DMS79 (cell line): ENCODE measurements at places on chromosomes 5 and 9.

GRCh38 chr9:104896131-104896530 lies 31.8 kb downstream of the ABCA1 start:
- no peak for DNase-seq

GRCh38 chr9:9961487-9961886 lies 651.3 kb downstream of the PTPRD start:
- no peak for DNase-seq

DNA sequence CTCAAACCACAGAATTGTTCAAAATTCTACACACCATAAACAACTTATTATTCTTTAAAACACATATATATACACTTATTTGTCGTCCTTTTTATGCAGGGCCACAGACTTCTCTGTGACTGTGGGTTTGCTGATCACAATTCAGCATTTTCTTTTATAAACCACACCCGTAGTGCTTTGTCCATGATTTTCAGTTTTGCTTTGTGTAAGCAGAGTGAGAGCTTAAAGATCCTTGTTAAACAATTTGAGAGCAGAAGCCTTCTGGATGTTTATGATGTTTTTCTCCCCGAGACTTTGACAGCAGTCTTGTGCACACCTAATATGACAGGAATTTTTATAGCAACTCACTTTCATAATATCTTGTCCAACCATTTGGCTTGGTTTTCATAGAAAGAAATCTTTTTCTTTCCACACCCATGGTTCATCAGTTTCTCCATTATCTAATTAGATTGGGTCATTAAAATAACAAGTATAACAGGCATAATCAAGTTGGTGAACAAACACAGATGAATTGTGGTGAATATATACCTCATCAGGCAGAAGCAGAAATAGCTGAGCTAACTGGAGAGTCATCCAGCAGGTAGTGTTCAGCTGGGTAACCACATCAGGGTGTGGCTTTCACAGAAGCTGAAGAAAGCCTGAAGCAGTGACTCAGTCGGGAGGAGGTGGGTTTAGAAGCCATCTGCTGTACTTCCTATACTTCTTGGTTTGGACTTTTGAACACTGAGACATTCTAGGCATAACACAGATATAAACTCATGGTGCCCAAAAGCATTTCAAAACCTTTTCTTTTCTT lies 232.8 kb downstream of the DOCK8 start:
- no peak for DNase-seq

DNA sequence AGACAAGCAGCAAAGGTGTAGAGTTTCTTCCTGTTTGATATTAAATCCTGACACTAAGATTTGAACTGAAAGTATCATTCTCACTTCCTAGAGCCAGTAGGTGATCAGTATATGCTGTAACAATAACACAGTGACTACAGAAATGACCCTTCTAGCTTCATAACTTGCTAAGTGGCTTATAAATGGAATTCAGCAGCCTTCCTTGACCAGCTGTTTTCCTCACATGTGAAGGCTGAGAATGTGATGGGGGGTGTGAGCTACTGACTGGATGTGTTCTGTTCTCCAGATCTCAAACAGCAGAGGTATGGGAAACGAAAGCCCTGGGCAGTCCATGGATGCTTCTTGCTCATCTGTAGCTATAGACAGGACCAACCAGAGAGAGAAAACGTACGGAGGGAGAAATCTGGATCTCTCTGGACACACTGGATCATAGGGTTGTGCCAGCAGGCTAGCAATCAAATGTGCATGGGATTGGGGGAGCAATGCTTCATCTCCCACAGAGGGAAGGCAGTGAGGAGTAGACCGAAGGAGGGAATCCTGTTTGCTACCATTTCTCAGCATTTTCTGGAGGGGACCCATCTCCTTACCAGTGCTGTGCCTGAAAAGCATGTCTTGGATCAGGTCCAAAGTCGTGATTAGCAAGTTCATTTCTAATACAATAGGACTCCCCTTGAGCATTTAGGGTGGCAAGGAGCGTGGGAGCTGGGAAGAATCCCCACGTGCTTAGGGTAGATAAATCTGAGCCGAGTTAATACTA lies 39.4 kb downstream of the TNFAIP8 start:
- DNase-seq, result no peak

GRCh38 chr5:81778642-81779041 lies 27.7 kb upstream of the SSBP2 start:
- DNase-seq, result no peak

GRCh38 chr5:58456026-58456425 lies 3.9 kb downstream of the PLK2 start:
- DNase-seq, result no peak

- DNase-seq, result no peak
These were observed 293.0 kb downstream of the ZNF608 start for GRCh38 chr5:124453221-124454051.

DNA sequence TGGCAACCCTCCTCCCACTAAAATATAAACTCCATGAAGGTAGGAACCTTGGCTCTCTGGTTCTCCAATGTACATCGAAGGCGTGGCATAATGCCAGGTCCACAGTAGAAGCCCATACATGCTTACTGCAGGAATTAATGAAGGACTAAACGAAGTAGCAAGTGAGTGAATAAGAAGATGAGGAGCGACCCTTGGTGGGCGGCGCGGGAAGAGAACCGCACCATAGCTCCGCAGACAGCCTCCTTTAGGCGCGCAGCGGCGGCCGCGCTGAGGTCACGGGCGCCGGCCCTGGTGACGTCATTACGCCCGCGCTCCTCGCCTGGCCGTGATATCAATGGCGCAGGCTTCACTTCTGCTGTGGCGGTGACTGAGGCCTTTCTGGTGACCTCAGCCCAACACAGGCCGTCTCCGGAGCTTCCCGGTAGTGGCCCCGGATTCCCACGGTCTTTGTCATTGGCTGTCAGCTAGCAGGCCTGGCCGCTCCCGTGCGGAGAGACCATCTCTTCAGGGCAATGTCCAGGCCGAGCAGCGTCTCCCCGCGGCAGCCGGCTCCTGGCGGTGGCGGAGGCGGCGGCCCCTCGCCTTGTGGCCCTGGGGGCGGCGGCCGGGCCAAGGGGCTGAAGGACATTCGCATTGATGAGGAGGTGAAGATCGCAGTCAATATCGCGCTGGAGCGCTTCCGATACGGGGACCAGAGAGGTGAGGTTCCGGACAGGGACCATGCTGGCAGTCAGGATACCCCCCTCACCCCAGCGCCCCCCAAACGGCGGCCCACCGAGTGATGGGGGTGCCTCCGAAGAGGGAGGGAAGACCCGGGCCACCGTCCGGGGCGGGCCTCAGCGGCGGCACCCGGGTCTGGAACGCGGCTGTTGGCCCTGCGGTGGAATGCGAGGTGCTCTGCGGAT lies at the start of gene YTHDC2:
Gene YTHDC2 (plus strand): TSS at position 311 of the 905 bp plus-strand sequence. CDS start 202 bp downstream, at position 513.
- DNase-seq, result peak; percentile 47

- no peak for DNase-seq
These were observed 39.1 kb downstream of the SH3RF2 start for GRCh38 chr5:145975361-145976066.

DNA sequence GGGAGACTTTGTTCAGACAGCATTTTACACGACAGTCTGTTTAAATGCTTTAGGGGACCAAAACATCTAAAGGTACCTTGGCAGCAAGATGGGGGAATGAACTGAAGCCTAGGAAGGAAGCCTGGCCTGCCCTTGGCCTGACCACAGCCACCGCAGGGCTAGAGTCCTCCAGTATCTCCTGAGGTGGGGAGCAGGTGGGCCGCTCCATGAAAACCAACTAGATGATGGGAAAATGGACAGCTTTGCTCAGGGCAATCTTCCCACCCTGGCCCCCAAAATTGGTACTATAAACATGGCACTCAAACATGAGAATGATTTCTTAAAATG lies 153.3 kb downstream of the AUH start:
- DNase-seq, result no peak

DNA sequence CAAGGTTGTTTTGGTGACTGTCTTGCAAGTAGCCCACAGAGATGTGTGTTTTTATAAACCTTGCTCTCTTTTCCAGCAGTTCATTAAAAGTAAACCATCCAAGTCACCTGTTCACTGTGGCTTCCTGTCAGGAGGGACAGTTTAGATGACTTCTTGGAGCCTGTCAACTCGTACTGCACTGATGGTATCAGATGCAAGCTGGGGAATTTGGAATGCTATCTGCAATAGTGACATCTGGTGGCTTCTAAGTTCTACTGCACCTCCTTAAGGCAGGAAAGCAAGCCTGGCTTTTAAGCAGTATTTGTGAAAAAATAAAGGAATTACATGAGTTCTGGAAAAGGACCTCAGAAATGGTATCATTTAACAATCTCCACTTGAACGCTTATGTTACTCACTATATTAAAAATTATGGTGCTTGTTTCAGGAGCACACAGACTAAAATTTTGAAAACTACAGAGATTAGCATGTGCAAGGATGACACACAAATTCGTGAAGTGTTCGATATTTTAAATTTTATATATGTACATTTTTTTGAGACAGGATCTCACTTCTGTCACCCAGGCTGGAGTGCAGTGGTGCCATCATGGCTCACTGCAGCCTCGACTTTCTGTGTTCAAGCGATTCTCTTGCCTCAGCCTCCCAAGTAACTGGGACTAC lies 164.0 kb downstream of the TTC39B start:
- DNase-seq, result no peak

- DNase-seq, result no peak
These were observed 1407.8 kb upstream of the C9orf72 start for GRCh38 chr9:28981129-28981528.

DNA sequence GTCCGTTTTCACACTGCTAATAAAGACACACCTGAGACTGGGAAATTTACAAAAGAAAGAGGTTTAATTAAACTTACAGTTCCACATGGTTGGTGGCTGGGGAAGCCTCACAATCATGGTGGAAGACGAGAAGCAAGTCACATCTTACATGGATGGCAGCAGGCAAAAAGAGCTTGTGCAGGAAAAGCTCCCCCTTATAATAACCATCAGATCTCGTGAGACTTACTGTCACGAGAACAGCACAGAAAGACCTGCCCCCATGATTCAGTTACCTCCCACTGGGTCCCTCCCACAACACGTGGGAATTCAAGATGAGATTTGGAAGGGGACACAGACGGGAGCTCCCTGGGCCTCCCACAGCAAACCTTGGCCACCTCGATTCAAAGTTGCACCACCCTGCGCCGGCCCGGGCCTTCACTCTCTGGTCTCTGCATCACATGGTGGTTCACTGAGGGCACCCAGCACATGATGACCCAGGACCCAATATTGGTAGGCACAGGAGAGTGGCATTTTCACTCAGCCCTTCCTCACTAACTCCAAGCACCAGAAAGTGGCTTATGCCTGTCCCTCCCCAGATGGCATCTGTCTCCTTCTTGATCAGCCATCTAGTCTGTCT lies 21.0 kb upstream of the TDRD7 start:
- DNase-seq, result no peak

DNA sequence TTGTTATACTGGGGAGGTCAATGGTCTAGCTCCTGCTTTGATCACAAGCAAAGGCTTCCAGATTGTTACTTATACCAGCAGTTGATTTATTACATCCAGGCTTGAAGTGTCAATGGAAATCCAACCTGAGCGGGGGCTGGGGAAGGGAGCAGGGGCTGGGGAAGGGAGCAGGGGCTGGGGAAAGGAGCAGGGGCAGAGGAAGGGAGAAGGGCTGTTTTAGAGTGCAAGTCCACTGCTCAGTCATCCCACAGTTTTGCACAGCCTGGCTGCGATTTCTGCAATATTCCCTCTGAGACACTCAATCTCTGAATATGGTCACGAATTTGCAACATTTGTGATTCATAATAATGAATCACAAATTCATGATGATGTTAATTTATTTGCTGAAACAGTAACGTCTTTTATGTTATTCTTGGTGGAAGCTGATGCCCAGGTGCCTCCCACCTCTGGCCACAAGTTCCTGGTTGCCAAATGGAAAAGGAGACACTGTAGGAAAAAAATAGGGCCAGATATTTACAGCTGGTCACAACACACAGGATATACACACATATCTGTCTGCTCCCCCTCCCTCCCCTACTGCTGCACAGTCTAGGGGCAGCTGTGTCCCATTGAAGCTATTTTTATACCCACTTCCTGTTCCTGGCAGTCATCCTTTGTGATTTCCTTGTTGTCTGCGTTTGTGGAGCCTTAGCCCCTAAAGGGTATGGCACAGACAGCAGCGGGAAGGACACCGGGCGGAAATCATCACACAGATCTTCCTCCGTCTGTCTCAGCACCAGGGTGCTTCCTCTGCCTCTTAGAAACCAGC lies 325.1 kb downstream of the GADD45G start:
- DNase-seq, result no peak

DNA sequence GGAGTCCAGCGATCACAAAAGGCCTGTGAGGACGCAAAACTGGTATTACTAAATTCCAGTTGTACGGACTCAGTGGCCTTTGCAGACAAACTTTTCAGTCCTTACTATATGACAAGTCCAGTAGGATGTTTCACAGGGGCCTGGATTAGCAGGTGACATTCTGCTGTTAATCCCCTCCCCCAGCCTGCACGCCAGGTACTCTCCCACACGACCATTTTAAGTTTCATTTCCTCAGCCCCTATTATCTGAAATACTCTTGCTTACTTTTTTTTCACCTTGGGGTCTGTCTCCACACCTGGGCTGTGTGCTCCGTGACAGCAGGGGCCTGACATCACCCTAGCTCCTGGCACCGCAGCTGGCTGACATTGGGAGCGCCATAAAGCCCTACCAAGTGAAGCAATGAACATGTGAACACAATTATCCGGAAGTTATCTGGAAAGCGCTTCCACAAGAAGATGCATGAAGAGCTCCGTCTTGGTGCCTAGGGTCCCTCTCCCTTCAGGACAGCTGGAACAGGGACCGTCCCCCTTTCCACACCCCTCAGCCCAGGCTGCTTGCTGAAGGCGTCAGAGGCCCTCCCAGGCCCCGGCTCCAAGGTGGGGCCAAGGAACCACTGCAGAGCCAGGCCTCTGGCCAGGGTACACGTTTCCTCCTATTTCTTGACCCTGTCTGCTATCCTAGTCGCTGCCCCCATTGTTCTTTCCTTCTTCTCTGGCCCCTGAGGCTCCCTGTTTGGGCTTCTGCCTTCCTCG lies 39.7 kb upstream of the ZNF622 start:
- DNase-seq, result no peak

GRCh38 chr9:112844771-112845542 lies 45.7 kb downstream of the SLC46A2 start:
- no peak for DNase-seq

DNA sequence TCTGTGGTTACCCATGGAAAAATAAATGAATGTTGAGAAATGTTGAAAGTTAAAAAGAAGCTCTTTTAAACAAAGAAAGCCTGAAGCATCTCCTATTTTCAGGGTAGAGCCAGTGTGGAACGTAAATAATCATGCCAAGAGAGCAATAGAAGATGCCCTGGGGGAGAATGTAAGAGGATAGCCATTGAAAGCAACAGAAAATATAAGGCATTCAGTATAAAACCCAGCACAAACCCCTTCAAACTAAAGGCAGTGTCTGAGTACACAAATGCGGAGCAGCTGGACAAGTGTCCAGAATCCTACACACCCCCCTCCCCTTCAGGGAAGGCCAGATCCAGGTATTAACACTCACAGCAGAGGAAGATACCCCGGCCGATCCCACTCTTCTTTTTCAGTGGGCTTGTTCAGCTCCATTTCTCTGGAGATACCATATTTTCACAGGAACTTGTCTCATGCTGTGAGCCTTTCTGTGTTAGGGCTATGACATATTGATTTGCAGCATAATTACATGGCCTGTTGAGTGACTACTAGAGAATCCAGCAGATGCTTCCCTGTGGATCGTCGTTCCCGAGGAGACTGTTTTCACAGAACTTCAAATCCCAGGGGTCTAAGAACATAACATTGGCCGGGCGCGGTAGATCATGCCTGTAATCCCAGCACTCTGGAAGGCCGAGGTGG lies 101.2 kb downstream of the PLK2 start:
- DNase-seq, result no peak

- DNase-seq, result no peak
These were observed 69.5 kb upstream of the UNC5A start for GRCh38 chr5:176740702-176741496.

- no peak for DNase-seq
These were observed 495.6 kb upstream of the CTNND2 start for GRCh38 chr5:12399868-12400267.
